H1 (cell line): ENCODE measurements at places on chromosomes 5 and 9. TPM values are rescaled to one million over a fixed set of nuclear protein-coding genes. Genes with fewer than 3 reads are reported as not detected.

DNA sequence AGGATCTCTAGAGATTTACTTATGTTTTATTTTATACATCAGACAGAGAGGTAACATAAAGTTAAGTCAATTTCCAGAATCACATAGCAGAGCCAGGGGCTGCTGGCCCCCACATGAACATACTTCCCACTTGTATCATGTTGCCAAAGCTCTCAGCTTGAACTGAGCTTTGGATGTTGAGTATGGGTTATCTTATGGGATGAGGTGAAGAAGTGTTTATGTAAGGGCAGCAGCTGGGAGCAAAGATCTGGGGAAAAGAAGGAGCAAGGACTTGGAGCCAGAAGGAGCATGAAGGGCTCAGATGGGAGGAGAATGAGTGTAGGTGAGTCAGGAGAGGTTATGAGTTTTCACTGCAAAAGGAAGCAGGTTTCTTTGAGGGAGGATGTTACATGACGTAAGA lies 72.0 kb downstream of the MROH2B start:
- no peak for DNase-seq

Gene NNT
- 19.6 and 22.2 TPM in 2 replicates for total RNA-seq

DNA sequence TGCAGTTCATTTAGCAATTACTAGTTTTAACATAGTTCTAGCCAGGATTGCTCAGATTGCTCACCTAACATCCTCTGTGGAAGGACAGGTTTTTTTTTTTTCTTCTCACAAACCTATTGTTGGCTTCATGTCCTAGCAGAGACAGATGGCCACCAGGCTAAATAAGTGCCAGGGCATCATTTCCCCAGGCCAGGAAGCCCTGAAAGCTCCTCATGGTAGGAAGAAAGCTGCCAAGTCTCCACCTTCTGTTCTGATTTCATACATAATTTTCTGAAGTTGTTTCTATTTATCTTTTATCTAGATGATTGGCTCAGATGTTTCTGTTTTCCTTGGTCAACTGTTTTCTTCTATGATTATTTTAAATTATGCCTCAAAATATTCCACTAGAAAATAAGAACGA lies 31.0 kb downstream of the EFCAB9 start:
- no peak for DNase-seq

DNA sequence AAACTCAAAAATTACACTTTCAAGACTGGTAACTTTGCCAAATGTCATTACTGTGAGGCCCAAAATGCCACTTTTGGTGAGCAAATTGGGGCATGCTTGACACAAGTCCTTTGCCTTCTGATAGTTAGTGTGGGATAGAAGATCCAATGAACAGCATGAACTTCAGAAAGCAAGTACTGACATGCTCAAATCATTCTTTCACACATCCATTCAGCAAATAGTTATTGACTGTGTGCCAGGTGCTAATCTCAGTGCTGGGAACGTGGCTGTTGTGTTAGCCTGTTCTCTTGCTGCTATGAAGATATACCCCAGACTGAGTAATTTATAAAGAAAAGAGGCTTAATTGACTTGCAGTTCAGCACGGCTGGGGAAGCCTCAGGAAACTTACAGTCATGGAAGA lies 247.0 kb downstream of the CHSY3 start:
- no peak for DNase-seq

DNA sequence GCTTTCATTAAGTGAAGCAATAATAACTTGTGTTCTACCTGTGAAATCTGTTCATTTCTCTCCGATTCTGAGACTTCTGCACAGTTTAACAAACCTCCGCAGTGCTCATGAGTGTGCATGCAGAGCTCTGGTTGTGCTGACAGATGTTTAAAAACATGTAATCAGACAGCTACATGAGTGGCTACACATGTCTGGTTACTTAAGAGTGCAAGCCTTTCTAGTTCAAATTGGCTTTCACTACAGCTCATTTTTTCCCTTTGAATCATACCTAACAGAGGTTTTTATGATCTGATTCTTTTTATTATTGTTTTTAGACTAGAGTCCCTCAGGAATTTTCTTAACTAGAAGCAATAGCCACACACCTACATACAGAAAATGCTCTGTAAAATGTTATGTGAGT lies 310.2 kb downstream of the ARRDC3 start:
- DNase-seq, result no peak

GRCh38 chr9:14173713-14174112 lies 140.2 kb downstream of the NFIB start:
- DNase-seq, result no peak

- DNase-seq, result no peak
Observed at GRCh38 chr5:61277190-61277589, 54.9 kb upstream of the ZSWIM6 start.

DNA sequence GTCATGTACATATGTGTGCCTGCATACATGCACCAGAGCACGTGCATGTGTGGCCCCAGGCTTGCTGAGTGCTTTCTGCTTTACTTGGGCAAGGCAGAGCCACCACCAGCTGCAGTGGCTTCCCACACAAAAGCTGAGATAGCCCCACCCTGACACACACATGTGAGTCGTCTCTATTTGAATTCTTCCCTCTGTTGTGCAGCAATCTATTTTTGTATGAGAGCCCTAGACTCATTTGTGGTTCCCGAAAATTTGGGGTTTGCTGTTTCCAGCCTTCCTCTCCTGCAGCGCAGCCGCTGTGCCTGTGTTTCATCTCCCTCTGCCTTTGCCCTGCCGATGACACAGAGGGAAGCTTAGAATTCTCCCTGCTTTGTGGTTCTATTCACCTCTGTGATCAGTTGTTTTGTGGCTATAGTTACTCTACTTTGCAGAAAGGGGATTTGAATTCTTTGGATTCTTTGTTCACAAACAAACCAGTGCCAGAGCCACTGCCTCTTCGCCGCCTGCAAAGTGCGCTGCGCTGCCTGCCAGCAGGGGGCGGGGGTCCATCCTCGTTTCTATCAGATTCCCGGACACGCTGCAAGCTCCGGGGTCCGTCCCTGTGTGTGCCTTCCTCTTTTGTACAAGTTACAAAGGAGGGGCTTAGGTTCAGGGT lies 95.8 kb upstream of the DAP start:
- peak; percentile 92 for DNase-seq

- DNase-seq, result no peak
Observed at GRCh38 chr5:81779125-81779915, 28.4 kb upstream of the SSBP2 start.

Gene FAM114A2
- 9.2 and 9.7 TPM in 2 replicates for total RNA-seq

GRCh38 chr5:178449163-178450070 lies 140.8 kb downstream of the COL23A1 start:
- no peak for DNase-seq

Gene FREM1
- 2.6 TPM in 2 replicates for total RNA-seq

- DNase-seq, result no peak
Observed at GRCh38 chr5:91937121-91937520, 554.0 kb upstream of the ARRDC3 start.

- DNase-seq, result no peak
Observed at GRCh38 chr5:133735346-133735745, 123.0 kb upstream of the FSTL4 start.

DNA sequence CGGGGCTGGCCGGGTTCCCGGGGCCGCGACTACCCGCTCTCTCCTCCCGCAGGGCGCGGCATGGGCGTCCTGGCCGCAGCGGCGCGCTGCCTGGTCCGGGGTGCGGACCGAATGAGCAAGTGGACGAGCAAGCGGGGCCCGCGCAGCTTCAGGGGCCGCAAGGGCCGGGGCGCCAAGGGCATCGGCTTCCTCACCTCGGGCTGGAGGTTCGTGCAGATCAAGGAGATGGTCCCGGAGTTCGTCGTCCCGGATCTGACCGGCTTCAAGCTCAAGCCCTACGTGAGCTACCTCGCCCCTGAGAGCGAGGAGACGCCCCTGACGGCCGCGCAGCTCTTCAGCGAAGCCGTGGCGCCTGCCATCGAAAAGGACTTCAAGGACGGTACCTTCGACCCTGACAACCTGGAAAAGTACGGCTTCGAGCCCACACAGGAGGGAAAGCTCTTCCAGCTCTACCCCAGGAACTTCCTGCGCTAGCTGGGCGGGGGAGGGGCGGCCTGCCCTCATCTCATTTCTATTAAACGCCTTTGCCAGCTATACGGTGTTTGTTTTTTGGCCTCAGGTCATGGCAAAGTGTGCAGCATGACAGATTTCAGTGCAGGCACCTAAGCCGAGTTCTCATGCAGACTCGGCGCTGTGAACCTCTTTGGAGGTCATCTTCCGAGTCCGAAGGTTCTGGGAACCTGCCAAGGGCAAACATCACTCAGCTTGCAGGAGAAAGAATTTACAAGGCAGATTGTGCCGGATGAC lies 516 bp downstream of the MRPL41 start:
- DNase-seq, result peak; percentile 67

DNA sequence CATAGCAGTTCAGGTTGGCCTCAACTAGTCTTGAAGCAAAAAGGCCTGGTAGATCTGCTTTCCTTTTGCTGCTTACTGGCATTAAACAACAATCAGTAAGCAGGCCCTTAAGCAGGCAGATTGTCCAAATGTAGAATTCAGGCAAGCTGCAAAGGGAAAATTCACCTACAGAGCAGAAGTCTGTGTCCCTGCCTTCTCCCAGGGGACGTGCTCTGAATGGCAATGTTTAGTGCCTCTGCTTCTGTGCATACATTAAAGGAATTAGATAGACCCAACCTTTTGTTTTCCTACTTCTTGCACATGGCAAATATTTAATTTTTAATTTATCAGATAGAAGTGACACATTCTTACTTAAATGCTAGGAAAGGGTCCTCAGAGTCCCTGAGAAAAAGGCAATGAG lies 328.8 kb upstream of the PIK3R1 start:
- DNase-seq, result no peak

GRCh38 chr5:35230038-35230611 lies at the start of gene PRLR:
Gene PRLR (minus strand): TSS chr5:35230487. CDS start chr5:35089620, 140,867 bp downstream.
- peak; percentile 61 for DNase-seq

GRCh38 chr5:150067405-150067960 lies 18.9 kb downstream of the CSF1R start:
- no peak for DNase-seq

Gene PCA3
- not detected in 2 replicates for total RNA-seq

DNA sequence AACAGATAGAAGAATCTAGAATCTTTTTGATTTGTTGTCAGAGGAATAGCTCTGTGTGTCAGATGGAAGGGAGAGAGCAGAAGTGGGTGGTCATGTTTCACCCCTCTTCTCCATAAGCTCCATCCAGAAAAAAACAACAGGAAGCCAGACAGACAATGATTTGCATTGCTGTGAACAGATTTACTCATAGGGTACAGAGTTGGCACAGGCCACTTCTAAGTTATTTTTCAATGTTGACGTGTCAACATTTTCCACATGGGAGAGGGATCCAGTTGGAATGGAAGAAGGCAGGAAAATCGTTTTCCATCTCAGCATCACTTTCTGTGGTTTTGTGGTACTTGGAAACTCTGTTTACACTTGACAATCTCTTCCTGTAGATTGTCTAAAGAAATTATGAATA lies 86.7 kb downstream of the INSYN2B start:
- DNase-seq, result no peak

GRCh38 chr5:120507800-120508463 lies 43.8 kb downstream of the PRR16 start:
- DNase-seq, result no peak

GRCh38 chr9:36985061-36985768 lies 48.9 kb downstream of the PAX5 start:
- no peak for DNase-seq

GRCh38 chr5:151202381-151203139 lies 21.3 kb downstream of the CCDC69 start:
- no peak for DNase-seq

Gene CCDC192
- 0.61 and 0.63 TPM in 2 replicates for total RNA-seq

- DNase-seq, result no peak
Observed at GRCh38 chr5:179885491-179886090, 22.1 kb downstream of the TBC1D9B start.

Gene CARTPT
- total RNA-seq, result not detected in 2 replicates

DNA sequence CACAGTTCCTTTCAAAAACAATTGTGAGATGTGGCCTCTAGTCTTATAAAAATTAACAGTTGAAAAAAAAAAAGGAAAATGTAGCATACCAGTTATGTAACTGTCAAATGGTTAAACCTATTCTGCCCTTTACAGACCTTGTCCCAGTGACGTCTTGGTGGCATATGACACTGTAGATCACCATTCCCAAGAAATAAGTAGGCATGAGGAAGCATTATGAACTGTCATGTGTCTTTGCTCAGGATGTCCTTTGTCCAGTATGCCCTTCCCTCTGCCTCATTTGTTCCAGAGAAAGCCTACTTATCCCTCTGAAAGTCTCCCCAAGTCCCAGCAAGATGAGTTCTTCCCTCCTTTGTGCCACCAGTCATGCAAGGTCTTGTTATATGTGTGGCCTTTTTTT lies 63.2 kb downstream of the PAM start:
- no peak for DNase-seq

Gene NR2F1-AS1
- 1.6 and 2.1 TPM in 2 replicates for total RNA-seq

DNA sequence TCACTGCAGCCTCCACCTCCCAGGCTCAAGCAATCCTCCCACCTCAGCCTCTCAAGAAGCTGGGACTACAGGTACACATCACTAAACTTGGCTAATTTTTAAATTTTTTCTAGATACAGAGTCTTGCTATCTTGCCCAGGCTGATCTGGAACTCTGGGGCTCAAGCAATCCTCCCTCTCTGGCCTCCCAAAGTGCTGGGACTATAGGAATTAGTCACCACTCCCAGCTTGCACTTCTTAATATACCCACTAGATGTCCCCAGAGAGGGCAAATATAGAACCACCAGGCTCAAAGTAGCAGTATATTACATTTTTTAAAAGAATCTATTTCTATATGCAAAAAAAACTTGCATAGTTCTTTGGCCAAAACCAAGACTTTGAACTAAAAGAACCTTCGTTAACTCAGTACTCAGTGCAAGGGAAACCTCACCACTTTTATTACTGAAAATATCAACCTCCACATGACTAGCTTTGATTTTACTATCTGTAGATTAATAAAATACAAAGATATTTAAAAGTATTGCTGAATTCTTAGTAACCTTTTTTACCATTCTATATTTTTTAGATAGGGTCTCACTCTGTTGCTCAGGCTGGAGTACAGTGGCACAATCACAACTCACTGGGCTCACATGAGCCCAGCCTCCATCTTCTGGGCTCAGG lies 25.8 kb upstream of the HSD17B3 start:
- no peak for DNase-seq

Gene CDKN2A
- total RNA-seq, result 0.69 and 0.73 TPM in 2 replicates

- no peak for DNase-seq
Observed at GRCh38 chr5:54275361-54275760, 35.0 kb downstream of the ARL15 start.

Gene IGFBPL1
- total RNA-seq, result 33.8 and 36.6 TPM in 2 replicates

DNA sequence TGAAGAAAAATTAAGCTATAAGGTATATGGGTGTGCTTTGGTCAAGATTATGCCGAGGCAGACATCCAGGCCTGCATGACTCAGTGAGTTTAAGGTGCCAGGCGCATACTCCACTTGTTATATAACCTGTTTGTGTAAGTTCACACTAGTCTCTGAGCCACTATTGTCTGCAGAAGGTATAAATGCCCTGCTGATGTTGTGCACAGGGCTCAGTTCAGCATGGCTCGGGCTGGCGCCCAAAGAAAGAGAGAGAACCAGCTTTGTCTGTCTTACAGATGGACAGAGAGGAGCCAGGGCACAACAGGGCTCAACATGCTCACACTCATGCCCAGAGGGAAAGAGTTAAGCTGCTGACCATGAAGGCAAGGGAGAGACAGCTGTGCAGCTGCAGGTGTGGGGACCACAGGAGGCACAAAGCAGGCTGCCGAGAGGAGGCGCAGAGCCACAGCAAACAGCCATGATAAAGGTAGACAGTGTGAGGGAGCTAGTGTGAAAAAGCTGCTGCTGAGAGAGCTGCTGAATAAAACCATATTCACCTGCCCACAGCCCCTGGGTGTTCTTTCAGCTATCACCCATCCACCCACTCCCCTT lies 1587.6 kb upstream of the C9orf72 start:
- DNase-seq, result peak; percentile 49
